Activated T-helper 2 cell treated with anti-CD3 and anti-CD28 coated beads, Interferon-gamma antibody, Interleukin-2, Interleukin-4, amounts not matched to agents 10 μg/mL and 5 μg/mL and 100 μg/mL, durations not matched to agents 14 hours and 24 hours and 36 hours (primary cell): ENCODE measurements at places on chromosomes 13 and 19.

DNA sequence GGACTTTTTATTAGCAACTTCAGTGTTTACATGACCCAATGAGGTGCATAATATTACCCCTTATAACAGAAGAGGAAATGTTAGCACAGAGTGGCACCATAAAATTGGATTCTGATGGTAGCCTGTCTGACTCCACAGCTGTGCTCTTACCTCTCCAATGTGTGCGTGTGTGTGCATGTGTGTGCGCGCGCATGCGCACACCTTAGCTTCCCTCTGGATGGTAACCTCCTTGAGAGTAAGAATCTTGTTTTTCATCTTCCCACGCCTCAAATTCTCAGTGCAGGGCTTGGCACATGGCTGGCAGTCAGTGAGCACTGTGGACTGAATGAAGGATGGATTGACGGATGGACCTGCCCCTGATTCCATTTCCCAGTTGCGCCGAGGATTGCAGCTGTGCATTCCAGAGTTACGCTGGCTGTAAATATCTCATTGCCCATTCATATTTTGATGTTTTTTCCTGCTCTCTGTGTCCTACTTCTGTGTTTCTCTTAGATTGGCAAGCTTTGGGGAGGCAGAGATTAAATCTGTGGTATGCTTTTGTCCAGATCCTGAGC lies 99.2 kb upstream of the WASF3 start:
- DNase-seq = no peak

GRCh38 chr13:91346850-91347201 lies 661 bp upstream of the MIR17HG start:
- DNase-seq = peak; percentile 37

- DNase-seq = no peak
These were observed 3.8 kb downstream of the RFXAP start for GRCh38 chr13:36822785-36823184.

- DNase-seq = no peak
These were observed 139.3 kb downstream of the TNFRSF19 start for GRCh38 chr13:23709536-23709935.

DNA sequence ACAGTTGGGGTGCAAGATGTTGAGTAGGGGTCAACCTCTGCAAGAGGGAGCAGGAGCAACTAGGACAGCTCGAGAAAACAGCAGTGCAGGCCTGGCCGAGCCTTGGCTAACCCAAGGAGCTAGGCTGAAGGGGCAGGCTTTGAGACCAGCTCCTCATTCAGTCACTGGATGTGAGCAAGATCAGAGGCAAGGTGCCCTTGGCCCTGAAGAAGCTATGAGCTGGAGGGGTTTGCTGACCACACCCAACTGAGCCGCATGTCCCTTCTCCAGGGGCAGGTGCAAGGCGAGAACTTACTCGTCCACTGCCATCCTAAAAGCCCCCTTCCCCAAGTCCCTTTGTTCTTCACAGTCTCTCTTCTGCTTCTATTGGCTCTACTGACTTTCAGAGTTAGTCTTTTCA lies 126.1 kb upstream of the UBL3 start:
- no peak for DNase-seq

- no peak for DNase-seq
These were observed 103.1 kb downstream of the STK24 start for GRCh38 chr13:98473788-98474144.

GRCh38 chr13:111372651-111373425 lies 52.4 kb downstream of the TEX29 start:
- DNase-seq = peak; percentile 1

- DNase-seq = no peak
These were observed 7.0 kb upstream of the CEACAM7 start for GRCh38 chr19:41694831-41695635.

GRCh38 chr19:49431330-49431749 lies 6.2 kb downstream of the GFY start:
- DNase-seq = no peak

- no peak for DNase-seq
These were observed 14.3 kb upstream of the FKRP start for GRCh38 chr19:46731584-46731983.

DNA sequence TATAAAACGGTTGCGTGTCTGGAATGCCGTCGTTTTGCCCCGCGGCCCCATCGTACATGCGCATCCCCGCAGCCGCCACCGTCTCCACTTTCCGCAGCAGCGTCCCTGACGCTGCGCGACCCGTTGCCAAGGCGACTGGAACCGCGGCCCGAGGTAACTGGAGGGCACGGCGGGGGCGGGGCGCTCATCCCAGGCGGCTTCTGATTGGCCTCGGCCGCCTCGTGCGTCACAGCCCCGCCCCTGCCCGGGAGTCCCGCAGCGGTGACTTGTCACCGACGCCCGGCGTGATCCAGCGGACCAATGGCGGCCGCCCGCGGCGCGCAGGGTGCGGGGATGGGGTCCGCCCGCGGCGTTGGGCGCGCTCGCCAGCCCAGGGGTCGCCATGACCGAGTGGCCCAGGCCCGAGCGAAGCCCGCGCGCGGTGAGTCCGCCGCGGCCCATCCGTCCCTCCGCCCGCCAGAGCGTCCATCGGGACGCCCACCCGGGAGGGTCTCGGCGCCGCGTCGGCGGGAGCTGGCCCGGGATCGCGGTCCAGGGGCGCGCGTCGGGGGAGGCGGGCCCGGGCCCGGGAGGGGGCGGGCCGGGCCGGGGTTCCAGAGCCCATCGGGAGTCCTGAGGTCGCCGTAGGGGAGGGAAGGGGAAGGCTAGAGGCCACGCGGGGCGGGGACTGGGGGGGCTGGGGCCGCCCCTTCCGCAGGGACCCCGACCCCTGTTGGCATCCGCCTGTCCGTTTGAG lies at the start of gene ZSCAN1:
TSS of gene ZSCAN1 (plus strand) at position 285 of the 736 bp plus-strand sequence. CDS start 3,812 bp downstream, outside the sequence.
- no peak for DNase-seq

GRCh38 chr13:80979035-80979641 lies 638.2 kb upstream of the SPRY2 start:
- DNase-seq = no peak

GRCh38 chr13:94620286-94620896 lies 18.7 kb downstream of the GPR180 start:
- no peak for DNase-seq

DNA sequence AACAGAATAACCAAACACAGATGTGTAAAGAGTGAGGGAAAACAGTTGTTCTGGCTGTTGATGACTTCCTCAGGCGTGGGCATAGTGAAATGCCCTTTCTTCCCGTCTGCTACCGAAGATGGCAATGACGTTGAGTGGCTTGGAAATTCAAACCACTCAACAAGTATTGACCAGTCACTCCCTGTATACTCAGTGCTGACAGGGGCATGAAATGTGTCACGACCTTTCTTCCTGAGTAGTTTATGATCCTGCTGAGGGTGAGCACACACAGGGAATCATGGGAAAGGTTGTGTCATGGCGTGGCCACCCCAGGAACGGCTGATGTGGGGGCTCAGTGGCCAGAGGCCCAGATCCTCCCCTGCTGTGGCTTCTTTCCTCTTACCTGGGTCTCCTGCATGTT lies 87.8 kb upstream of the C1QTNF9B start:
- no peak for DNase-seq

DNA sequence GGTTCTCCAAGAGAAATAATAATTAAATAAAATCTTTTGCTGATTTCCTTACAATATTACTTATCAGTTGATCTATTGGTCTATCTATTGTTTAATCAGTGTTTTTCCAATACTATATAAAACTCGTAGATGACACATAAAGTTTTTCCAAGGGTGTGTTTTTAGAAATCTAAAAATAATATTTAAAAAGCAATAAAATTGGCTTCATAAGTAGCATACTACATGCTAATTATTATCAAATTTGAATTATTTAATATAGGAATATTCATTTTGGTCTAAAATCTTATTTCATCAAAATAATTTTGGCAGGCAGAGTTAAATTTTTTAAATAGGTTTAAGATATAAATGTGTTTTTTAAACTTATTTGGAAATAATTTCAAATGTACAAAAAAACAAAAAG lies 49.4 kb upstream of the MIR17HG start:
- DNase-seq = no peak

- DNase-seq = no peak
These were observed 25.9 kb downstream of the UBA2 start for GRCh38 chr19:34454091-34454490.

- no peak for DNase-seq
These were observed 48.8 kb downstream of the COMP start for GRCh38 chr19:18742324-18742723.

GRCh38 chr13:35841060-35841521 lies 290.1 kb downstream of the DCLK1 start:
- no peak for DNase-seq

- no peak for DNase-seq
These were observed 40.9 kb downstream of the MCF2L start for GRCh38 chr13:113009743-113010509.

DNA sequence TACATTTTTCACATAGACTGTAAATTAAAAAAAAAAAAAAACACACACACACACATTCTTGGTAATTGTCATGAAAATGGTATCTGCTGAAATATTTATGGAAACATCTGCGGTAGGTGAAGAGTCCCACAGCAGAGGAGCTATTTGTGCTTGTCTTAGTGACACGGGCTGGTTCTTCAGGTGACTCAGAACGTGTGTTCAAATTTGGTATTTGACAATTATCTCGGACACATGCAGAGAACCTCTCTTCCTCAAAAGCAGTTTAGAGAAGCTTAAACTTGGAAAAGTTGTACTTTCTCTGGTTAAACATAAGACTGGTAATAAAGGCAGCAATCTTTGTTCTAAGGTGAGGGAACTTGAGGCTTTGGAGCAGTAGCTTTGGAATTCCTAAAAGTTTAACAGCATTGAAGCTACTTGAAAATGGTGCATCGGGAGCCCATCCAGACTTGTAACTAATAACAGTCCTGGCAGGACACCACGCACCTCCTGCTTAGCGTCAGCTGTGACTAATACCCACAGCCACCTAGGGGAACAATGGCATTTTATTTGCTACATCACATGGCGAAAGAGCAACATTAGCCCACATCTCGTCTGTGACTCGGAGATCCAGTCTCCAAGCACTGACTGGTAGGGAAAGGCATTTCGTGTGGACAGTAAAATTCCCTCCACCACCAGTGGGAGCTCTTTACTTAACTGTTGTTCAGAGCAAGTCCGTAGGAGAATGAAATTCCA lies 1505.1 kb upstream of the SLC10A2 start:
- no peak for DNase-seq

GRCh38 chr19:10826846-10827245 lies 9.2 kb downstream of the TMED1 start:
- no peak for DNase-seq

- DNase-seq = no peak
These were observed 619.8 kb downstream of the DCT start for GRCh38 chr13:93859716-93860115.

DNA sequence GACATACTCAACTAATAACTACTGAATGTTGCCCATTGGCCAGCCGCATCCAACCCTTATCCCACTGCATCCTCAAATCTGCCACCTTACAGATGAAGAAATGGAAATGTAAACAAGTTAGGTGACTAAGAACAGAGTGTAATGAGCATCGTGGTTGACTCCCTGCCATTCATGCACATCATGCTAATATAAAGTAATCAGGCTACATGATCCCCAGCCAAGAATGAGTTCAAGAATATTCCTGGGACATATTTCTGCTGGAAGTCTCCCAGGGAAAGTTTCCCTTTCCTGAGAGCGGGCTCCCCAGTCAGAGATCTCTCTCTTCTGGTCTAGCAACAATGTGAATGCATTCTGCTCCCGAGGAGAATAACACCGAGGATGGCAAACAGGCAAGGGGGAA lies 55.9 kb upstream of the SERP2 start:
- no peak for DNase-seq

DNA sequence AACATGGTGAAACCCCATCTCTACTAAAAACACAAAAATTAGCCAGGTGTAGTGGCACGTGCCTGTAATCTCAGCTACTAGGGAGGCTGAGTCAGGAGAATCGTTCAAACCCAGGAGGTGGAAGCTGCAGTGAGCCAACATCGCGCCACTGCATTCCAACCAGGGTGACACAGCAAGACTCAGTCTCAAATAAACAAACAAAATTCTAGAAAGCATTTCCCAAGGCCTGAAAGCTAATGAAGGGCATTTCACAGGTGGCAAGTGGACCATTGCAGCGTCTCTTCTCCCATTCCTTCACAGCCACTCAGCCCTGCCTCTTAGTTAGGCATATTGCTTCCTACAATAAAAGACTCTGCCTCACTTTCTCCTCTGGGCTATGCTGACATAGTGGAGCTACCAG lies 13.5 kb upstream of the RXFP2 start:
- DNase-seq = no peak

DNA sequence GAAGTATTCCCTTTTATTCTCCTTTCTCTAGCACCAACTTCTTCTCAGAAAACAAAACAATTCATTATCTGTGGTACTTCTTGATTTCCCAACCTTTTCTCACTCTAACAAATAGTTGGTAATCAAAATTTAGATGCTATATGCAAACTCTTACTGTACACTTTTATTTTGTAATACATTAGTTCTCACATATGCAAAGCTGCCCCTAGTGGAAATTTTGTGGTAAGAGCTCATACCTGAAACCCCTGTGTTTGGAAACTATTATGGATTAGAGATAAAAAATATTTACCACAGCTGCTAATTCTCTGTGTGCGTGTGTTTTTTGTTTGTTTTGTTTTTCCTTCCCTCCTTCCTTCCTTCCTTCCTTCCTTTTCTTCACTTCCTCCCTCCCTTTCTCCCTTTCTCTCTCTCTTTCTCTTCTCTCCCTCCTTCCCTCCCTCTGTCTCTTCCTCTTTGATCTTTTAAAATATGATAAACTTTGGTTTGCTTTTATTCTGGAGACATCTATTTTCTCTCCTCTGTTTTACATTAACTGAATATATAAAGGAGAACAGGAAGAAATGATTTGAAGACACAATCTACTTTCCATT lies 537.4 kb downstream of the SLITRK6 start:
- no peak for DNase-seq

- DNase-seq = no peak
These were observed 10.3 kb downstream of the AKT2 start for GRCh38 chr19:40274585-40275544.

GRCh38 chr13:32237681-32238080 lies 77.5 kb downstream of the ZAR1L start:
- DNase-seq = no peak

DNA sequence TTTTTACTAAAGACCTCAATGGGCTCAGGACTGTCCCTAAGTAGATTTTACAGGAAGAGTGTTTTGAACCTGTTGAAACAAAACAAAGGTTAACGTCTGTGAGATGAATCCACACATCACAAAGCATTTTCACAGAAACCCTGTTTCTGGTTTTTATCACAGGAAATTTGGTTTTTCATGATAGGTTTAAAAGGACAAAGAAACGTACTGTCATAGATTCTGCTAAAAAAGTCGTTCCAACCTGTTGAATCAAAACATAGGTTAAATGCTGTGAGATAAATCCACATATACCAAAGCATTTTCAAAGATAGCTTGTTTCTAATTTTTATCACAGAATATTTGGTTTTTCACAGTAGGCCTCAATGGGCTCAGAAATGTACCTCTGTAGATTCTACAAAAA lies 1531.0 kb downstream of the UQCRFS1 start:
- DNase-seq = no peak

GRCh38 chr19:46975011-46975924 lies 44.4 kb upstream of the NPAS1 start:
- DNase-seq = no peak

- no peak for DNase-seq
These were observed 41.6 kb downstream of the COL4A1 start for GRCh38 chr13:110265341-110265681.
